ENCODE measurements at places on chromosomes 11 and 22.

DNA sequence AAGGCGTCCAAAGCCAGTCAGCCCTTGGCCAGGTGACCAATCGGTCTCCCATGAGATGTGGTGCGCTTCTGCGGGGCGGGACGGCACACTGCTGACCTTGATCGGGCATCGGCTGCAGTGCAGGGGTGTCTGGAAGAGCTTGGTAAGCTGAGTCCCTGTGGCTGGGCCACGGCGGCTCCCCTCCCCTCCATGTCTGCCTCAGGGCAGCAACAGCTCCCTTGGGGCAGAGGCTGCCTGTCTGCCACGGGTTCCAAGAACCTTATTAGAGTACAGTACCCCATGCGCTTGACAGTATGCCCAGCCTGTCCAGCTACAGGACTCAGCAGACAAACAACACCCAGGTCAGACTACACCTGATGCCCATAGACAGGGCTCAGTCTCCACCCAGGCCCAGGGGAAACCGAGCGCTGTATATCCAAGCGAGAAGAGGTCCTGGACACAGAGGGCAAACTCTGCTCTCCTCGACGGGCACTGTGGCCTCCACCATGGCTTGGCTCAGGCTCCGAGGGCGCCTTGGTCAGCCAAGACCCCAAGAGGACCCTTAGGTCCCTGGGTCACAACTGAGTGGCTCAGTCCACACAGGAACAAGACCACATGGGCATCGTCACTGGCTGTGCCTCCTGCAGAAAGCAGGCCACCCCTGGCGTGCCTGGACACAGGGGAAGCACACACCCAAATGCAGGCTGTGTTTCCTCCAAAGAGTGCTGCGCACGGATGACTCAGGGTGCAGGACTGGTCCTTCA lies 18.9 kb downstream of the TSPAN32 start:
- no peak for DNase-seq

DNA sequence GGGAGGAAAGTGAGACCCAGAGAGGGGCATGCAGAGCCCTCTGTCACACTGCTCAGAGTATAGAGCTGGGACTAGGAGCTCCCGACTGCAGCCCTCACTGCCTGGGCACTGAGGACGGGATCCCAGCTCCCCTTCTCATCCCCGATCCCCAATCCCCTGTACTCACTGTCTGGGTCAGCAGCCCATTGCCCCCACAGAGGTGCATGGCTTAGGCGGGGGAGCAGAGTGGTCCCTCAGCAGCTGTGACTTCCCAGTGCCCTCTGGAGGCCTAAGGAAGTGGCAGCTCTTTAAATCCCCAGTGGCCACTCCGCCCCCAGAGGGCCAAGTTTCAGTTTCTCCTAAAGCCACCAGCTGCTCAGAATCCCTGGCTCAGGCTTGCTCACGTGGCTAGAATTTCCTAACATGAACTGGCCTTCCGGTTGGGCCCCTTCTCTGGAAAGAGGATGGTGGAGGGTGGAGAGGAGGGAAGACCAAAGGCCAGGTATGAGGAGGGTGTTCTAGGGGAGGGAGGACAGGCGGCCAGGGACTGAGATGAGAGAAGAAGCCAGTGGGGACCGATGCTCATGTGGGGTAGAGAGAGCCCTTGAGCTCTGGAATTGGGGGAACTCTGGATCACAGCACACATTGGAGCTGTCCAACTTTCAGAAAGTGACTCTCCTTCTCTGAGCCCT lies at the start of gene BATF2:
Gene BATF2, minus strand, starts transcription at position 262 of the 671 bp plus-strand sequence. Its CDS starts 57 bp downstream, at position 205.
- DNase-seq = no peak

DNA sequence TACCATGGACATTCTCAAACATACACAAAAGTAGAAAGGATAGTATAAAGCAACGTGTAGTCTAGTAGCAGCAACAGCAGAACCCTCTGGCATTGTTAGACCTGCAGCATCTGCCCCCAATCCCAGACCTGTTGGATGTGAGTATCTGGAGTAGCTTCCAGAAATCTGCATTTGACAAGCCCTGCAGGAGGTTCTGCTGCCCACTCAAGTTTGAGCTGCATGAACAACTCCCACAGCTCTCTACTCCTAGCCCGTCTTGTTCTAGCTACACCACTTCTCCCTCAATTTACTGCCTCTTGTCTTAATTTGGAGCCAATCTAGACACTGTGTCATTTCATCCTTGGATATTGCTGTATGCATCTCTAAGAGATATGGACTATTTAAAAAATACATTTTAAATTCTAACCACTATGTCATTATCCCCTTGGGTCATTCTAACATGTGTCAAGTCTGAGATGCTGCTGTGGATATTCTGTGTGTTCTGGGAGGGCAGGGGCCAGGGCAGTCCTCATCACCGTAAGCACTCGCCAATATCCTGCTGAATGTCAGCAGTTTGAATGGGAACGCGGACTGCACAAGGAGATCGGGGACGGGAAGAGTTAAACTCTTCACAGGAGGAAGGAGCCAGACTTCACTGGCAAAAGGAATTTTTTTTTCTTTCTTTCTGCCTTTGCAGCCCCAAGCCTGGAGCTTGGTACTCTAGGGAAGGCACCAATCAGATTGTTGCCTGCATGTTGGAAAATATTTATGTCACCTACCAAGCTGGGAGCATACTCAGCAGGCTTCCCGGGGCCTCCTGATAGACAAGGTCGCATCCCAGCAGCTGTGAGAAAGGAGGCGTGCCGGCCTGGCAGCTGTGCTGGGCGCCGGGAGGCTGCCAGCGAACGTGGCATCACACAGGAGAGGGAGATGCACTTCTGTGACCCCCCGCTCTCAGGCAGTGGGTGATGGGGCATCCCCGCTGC lies 429.0 kb downstream of the MIAT start:
- no peak for DNase-seq

- DNase-seq = no peak
Measured at GRCh38 chr11:101912823-101913284, 2.0 kb upstream of the CEP126 start.

- no peak for DNase-seq
Measured at GRCh38 chr22:37917874-37918548, 11.9 kb downstream of the MICALL1 start.

- no peak for DNase-seq
Measured at GRCh38 chr11:15817001-15817400, 539.3 kb downstream of the SOX6 start.

- DNase-seq = no peak
Measured at GRCh38 chr22:47736186-47737034, 974.0 kb downstream of the TBC1D22A start.

DNA sequence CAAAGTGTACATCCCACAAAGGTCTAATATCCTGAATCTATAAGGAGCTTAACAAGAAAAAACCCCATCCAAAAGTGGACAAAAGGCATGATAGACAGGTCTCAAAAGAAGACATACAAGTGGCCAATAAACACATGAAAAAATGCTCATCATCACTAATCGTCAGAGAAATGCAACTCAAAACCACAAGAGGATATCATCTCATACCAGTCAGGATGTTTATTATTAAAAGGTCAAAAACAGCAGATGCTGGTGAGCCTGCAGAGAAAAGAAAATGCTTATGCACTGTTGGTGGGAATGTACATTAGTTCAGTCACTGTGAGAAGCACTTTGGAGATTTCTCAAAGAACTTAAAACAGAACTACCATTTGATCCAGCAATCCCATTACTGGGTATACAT lies 12.7 kb downstream of the LGALS12 start:
- peak; percentile 80 for DNase-seq

DNA sequence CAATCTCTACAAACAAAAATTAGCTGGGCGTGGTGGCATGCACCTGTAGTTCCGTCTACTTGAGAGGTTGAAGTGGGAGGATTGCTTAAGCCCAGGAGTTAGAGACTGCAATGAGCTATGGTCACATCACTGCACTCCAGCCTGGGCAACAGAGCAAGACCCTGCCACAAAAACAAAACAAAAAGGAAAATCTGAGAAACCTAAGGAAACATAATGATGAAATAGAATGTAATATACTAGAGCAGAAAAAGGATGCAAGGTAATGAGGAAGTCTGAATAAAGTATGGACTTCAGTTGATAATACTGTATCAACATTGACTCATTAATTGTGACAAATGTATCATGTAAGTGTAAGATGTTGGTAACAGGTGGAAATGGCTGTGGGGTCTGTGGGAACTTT lies 8.1 kb downstream of the NPAS4 start:
- no peak for DNase-seq

- DNase-seq = no peak
Measured at GRCh38 chr11:116427903-116428637, 344.7 kb downstream of the BUD13 start.

GRCh38 chr11:68904248-68904847 lies 657 bp downstream of the IGHMBP2 start:
- peak; percentile 18 for DNase-seq

DNA sequence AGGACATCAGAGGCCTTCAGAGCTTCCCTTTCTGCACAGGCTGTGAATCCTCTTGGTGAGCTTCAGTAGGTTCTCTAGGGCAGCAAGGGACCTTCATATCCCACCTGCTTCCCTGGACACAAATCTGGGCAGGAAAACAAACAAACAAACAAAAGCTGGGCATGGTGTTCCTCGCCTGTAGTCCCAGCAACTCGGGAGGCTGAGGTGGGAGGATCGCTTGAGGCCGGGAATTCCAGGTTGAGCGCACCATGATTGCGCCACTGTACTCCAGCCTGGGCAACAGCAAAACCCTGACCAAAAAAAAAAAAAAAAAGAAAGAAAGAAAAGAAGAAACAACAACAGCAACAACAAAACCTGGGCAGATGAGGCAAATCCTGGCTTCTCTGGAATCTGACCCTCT lies 92.9 kb downstream of the CEP164 start:
- no peak for DNase-seq

DNA sequence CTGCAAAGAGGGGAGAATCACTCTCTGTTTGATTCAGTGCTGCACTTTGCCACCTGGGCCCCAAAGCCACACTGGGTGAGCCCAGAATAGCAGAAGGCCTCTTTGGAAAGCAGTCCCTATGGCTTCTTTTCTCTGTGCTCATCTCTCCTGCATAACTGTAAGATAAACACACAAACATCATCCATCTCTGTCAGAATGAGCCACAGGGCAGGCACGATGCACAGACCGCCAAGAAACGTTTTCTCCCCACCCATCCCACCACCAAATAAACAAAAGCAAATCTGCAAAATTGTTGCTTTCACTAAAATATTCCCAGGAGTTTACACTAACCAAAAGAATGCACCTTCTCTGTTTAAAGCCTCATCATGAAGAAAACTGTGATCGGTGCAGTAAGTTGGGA lies 196.4 kb upstream of the POU2AF2 start:
- DNase-seq = no peak

GRCh38 chr11:70583781-70584218 lies 185.5 kb downstream of the CTTN start:
- no peak for DNase-seq

GRCh38 chr11:28713850-28714249 lies 605.7 kb downstream of the METTL15 start:
- DNase-seq = no peak

DNA sequence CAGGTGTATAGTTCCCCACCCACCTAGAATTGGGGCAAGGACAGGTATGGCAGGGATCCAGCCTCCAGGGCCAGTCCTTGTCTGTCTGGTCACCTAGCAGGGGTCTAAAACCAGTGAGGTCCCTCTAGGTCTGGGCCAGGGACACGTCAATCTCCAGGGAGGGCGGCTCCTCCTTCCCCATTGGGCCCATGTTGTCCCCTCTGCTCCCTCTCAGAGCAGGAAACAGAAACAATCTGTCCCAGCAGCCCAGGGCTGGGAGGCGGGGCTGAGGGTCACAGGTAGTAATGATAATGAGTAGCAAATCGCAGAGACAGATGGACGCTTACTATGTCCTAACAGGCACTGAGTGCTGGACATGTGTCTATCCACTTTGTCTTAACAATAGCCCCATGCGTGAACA lies 22.8 kb upstream of the SYT7 start:
- no peak for DNase-seq

DNA sequence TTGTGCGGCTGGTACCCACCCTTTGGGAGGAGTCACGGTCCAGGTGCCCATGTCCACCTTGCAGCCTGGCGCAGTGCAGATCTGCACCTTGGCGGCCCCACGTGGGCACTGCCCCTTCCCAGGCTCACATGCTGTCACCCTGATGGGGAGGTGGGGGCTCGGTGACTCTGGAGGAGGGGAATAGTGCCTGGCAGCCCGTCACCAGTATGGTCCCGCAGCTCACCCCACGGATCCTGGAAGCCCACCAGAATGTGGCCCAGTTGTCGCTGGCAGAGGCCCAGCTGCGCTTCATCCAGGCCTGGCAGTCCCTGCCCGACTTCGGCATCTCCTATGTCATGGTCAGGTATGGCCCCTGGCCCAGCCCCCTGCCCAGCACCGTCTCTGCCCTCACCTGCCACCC lies 5.2 kb downstream of the TRPT1 start:
- DNase-seq = no peak

- DNase-seq = no peak
Measured at GRCh38 chr11:131242476-131243000, 127.9 kb upstream of the NTM start.

GRCh38 chr22:42873356-42873755 lies 16.3 kb upstream of the ARFGAP3 start:
- no peak for DNase-seq

GRCh38 chr11:46414879-46415278 lies 23.3 kb upstream of the CHRM4 start:
- no peak for DNase-seq

- DNase-seq = no peak
Measured at GRCh38 chr11:131206671-131207070, 163.7 kb upstream of the NTM start.

DNA sequence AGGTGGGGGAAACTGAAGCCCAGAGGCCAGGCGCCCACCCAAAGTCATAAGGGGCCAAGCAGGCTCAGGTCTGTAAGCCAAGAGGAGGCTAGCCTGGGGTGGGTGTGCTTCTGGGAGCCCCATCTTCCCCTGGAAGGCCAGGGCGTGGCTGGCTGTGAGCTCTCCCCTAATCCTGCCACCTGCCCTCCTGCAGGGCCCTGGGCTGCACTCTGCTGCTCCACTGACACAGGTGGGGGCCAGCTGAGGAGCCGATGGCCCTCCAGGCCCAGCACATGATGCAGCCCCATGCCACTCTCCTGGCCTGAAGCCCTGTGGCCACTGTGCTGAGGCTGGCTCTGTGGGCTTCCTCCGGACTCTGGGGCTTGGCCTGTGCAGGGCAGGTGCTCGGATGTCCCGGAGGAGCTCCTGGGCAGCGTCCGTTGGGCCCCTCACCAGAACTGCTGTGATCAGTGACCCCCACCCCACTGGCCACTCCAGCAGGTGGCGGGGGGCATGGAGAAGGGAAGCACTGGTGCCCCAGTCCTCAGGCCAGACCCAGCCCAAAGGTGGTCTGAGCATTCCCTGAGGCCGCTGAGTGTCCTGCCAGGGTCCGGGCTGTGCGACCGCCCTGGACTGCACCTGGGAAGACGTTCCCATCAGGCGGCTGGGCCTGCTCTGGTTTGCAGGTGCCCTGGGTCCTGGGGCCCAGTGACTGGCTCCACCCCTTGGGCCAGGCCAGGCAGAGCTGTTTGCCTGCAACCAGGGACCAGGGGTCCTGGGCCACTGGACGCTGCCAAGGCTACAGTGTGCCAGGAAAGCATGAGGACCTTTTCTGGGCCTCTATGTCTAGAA lies 8.5 kb downstream of the PIM3 start:
- DNase-seq = peak; percentile 2
